ENCODE measurements at places on chromosomes 1 and 21.
A peak's percentile ranks its signal among the peaks of the same experiment; 100 is the strongest.

DNA sequence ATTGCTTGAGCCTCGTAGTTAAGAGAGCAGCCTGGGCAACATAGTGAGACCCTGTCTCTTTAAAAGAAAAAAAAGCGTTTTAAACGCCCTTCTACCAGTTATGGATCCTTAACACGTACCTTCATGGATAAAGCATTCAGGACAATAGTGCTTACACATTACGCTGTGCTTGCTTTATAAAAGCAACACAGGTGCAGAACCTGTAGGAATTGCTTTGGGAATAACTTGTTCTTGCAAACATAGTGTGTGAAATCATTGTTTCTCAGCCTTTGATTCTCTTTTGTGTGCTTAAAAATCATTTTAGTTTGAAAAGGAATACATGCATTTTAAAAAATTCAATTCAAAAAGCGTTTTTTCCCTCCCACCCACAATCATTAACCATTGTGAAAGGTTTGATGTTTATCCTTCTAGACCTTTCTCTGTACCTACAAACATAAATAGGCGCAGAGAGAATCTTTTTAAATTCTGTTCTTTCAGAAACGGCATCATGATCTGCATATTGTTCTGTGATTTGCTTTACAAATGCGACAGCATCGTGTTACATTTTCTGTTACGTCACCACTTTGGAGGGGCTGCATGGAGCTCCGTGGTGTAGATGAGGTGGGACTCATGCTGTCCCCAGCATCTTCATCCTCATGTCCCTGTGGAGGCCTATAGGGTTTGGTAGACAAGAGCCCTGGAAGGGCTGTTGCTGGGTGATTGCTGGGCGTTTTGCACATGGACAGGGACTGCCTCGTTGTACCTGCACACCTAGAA, 54.6 kb downstream of the SPSB1 start:
- H3K4me3 ChIP-seq = no peak overlapping the region
- no peaks in the 10 kb centered on the region for H3K27me3 ChIP-seq
- no peak overlapping the region for H3K27ac ChIP-seq
- H3K36me3 ChIP-seq = no peaks in the 10 kb centered on the region
- H3K4me1 ChIP-seq = no peaks in the 10 kb centered on the region
- DNase-seq = no peak

GRCh38 chr21:33685613-33686197, 43.4 kb downstream of the ITSN1 start:
- DNase-seq = no peak
- no peaks in the 10 kb centered on the region for H3K36me3 ChIP-seq

GRCh38 chr1:240338837-240339236, 247.2 kb downstream of the FMN2 start:
- H3K4me1 ChIP-seq = no peaks in the 10 kb centered on the region
- H3K27ac ChIP-seq = no peak overlapping the region
- DNase-seq = no peak
- no peaks in the 10 kb centered on the region for H3K36me3 ChIP-seq
- H3K4me3 ChIP-seq = no peak overlapping the region
- H3K27me3 ChIP-seq = no peaks in the 10 kb centered on the region

- H3K27me3 ChIP-seq = no peaks in the 10 kb centered on the region
- DNase-seq = no peak
- no peak overlapping the region for H3K4me3 ChIP-seq
- H3K36me3 ChIP-seq = no peaks in the 10 kb centered on the region
Measured at GRCh38 chr1:4611563-4612341, 42.7 kb upstream of the AJAP1 start.

- no peaks in the 10 kb centered on the region for H3K4me1 ChIP-seq
- no peak overlapping the region for H3K27ac ChIP-seq
- no peak overlapping the region for H3K4me3 ChIP-seq
- no peak for DNase-seq
- H3K36me3 ChIP-seq = no peaks in the 10 kb centered on the region
Measured at GRCh38 chr1:34412598-34413370, 236.1 kb downstream of the C1orf94 start.

GRCh38 chr1:24949331-24949881, 19.3 kb upstream of the RUNX3 start:
- DNase-seq = no peak
- no peak overlapping the region for H3K4me3 ChIP-seq
- no peaks in the 10 kb centered on the region for H3K36me3 ChIP-seq
- no peaks in the 10 kb centered on the region for H3K27me3 ChIP-seq

DNA sequence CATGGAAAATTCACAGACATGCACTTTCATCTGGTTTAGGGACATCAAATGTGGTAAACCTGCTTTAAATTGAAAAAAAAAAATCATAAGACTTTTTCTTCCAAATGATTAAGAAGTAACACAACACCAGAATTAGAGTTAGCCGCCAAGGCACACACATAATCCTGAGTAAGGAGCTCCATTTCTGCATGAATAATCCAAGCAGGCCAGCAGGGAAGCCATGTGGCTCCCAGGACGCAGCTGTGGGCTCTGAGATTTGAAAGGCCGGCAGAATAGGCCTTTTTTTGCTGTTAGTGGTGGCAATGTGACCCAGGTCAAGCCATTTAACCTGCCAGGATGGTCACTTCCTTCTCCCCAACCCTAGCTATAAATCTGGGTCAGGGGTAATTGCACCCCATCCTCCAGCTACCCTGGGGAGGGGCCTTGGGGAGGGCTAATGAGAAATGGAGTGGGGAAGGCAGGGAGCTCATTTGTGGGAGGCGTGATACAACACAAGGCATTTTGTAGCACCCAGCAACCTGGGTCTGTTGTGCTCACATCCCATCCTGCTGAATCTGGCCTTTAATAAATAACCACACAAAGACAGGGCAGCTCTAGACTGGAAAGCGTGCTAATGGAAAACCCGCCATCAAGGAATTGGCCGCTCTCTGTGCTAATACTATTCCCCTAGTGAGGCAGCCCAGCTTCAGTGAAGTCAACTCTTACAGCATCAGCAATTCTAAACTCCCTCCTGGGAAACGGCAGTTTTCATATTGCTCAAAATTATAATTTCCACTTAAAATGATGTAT, 178.5 kb downstream of the RHOU start:
- H3K27ac ChIP-seq = no peak overlapping the region
- H3K36me3 ChIP-seq = no peaks in the 10 kb centered on the region
- H3K4me3 ChIP-seq = no peak overlapping the region
- no peak for DNase-seq
- H3K27me3 ChIP-seq = no peaks in the 10 kb centered on the region

DNA sequence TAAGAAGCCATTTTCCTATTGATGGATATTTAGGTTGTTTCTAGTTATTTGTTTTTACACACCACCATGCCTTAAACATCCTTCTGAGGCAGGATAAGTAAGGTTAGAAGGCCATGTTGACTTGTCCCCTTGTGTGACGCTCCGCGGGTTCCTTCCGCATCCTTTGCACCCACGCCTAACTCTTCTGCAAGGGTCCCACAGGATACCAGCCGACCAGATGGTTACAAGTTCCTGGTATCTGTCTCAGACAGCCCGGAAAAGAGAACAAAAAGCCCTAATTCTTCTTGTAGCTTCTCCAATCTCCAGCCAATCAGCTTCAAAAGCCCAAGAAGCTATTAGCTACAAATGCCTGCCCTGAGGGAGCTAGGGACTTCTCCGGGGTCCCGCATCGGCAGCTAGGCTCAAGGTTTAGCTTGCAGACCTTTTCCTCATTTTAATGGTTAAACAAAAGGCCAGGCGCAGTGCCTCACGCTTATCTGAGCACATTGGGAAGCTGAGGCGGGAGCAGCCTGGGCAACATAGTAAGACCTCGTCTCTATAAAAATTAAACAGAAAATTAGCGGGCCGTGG, 4.9 kb upstream of the OTUD3 start:
- no peak overlapping the region for H3K4me3 ChIP-seq
- no peak for DNase-seq
- H3K27ac ChIP-seq = no peak overlapping the region
- H3K36me3 ChIP-seq = no peaks in the 10 kb centered on the region

DNA sequence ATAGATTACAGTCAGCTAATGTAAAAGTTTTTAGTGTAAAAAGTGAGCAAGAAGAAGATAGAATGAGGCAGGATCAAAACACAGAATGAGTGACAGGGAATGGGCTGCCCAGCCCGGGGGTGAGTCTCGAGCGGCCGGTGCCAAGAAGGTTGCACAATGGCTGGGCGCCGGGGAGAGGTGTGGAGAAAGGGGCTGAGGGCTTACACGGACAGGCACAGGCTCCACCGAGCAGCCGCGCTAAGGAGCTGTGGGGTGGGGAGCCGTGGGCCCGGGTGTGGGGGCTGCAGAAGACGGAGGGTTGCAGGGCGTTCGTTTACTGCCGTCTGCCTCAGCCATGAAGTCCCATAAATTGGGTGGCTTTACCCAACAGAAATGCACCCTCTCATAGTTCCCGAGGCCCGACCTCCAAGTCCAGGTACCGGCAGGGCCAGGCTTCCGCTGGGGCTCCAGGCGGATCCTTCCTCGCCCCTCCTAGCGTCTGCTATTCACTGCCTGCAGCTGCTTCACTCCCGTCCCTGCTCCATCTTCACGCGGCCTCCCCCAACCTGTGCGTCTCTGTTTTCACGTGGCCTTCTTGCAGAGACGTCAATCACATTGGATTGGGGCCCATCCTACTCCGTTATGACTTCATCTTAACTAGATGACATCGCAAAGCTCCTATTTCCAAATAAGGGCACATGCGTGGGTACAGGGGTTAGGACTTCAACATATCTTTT, 277.2 kb downstream of the CAMTA1 start:
- H3K27ac ChIP-seq = no peak overlapping the region
- no peaks in the 10 kb centered on the region for H3K4me1 ChIP-seq
- H3K4me3 ChIP-seq = no peak overlapping the region
- H3K27me3 ChIP-seq = no peaks in the 10 kb centered on the region

DNA sequence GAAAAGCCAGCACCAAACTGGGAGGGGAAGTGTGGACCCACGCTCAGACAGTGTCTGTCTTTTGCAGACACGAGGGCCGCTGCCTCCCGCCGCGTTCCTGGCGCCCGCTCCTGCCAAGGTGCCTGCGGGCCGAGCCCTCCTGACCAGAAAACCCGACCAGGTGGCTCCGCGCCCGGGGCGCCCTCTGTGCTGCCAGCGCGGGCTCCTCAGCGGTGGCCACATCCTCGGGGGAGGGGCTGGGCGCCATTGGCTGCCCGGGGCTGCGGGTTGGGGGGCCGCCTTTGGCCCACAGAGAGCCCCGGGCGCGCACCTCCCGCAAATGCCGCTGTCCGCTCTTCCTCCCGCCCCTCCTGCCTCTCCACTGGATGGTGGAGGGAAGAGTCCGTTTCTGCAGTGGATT, 22.4 kb upstream of the TRNAU1AP start:
- no peaks in the 10 kb centered on the region for H3K27me3 ChIP-seq
- no peaks in the 10 kb centered on the region for H3K4me1 ChIP-seq
- H3K36me3 ChIP-seq = peaks cover 20% of the 10 kb centered on the region

DNA sequence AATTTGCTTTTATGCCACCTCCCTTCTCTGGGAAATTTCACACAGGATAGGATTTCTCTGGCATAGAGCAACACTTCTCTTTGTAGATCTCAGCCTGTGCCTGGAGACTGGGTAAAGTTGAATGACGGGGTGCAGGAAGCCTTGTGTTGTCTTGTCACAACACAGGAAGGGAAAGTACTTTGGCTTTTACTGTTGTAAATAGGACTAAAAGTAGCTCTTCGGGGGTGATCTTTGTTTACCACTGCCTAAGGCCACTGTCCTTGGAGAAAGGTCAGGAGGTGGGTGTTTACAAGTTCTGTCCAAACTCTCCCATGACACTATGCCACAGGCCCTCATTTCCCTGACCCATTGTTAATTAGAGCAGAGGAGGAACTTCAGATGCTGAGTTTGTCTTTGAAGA, 139.7 kb downstream of the FGGY start:
- H3K27me3 ChIP-seq = no peaks in the 10 kb centered on the region
- H3K36me3 ChIP-seq = no peaks in the 10 kb centered on the region
- H3K4me1 ChIP-seq = peaks cover 28% of the 10 kb centered on the region
- H3K27ac ChIP-seq = peak overlapping the region; percentile 68
- no peak overlapping the region for H3K4me3 ChIP-seq
- DNase-seq = no peak

DNA sequence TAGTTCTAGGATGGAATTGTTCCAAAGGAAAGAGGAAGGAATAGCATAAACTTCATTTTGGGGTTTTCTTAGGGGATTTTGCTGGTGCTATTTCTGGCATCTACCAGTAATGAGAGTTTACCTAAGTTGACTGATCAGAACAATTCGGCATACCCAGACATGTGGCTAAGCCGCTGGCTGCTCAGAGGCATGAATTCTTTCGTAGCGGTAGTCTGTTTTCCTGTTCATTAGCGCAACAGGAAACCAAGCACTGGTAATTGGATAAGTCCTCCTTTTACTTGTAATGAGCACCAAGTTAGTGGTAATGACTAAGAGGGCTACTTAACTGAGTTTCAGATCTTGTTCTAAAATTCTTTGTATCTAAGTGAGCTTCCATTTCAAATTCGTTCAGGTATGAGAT, 38.6 kb downstream of the C21orf91 start:
- H3K4me3 ChIP-seq = no peak overlapping the region
- H3K36me3 ChIP-seq = peaks cover 2% of the 10 kb centered on the region
- H3K27ac ChIP-seq = peak overlapping the region; percentile 75
- H3K27me3 ChIP-seq = no peaks in the 10 kb centered on the region

DNA sequence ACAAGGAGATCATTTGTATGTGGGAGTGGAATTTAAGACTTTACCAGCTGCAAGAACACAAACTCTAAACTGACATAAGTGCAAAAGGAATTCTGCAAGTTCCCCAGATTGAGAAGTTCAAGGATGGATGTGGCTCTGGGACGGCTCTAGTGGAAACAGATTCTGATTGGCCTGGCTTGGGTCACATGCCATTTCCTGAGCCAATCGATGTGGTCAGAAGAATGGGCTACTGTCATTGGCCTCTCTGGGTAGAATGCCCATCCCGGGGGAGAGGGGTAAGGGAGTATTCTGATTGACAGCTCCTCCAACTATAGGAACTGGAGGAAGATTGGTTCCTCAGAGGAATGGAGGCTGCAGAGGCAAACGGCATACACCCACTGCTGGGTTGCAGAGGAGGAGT, 6.0 kb upstream of the IFNLR1 start:
- peaks cover 24% of the 10 kb centered on the region for H3K4me1 ChIP-seq
- no peaks in the 10 kb centered on the region for H3K27me3 ChIP-seq
- H3K27ac ChIP-seq = no peak overlapping the region
- no peaks in the 10 kb centered on the region for H3K36me3 ChIP-seq

- no peaks in the 10 kb centered on the region for H3K4me1 ChIP-seq
- no peak overlapping the region for H3K27ac ChIP-seq
- H3K27me3 ChIP-seq = no peaks in the 10 kb centered on the region
Measured at GRCh38 chr1:14852291-14852690, 253.8 kb downstream of the KAZN start.

DNA sequence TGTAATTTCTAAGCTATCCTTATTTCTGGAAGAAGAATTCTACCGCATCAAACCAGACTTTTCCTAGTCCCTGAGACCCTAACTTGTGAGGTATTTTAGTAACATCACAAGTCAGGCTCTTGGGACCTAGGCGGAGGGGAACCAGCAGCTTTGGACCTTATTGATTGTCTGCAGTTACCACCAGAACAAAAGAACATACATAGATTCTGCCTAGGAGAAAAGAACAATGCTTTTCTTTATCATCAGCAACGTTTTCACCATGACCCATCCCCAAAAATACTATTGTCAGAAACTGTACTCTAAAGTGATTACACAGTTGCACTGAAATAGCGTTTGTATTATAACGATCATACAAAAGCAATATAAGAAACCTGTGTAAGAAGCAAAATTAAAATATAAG, 860.4 kb downstream of the USP25 start:
- no peak overlapping the region for H3K4me3 ChIP-seq
- H3K4me1 ChIP-seq = no peaks in the 10 kb centered on the region
- no peaks in the 10 kb centered on the region for H3K36me3 ChIP-seq
- no peak for DNase-seq
- H3K27ac ChIP-seq = no peak overlapping the region
- H3K27me3 ChIP-seq = no peaks in the 10 kb centered on the region

Data from upper lobe of left lung (tissue), 6 donors.